T-helper 1 cell treated with Interleukin-12 subunit alpha and Interleukin-12 subunit beta and Interleukin-4 antibody, amounts not matched to agents 30 ng/mL and 1 ng/mL, for 36 hours (primary cell): ENCODE measurements at places on chromosomes 2 and 18. TPM values are rescaled to one million over a fixed set of nuclear protein-coding genes. Genes with fewer than 3 reads are reported as not detected.

The ELOA2 gene
- not detected in 2 replicates for total RNA-seq

The ABCG8 gene
- not detected in 2 replicates for total RNA-seq

The SKOR2 gene
- not detected in 2 replicates for total RNA-seq

The RBMS1 gene
- total RNA-seq: 61.2 and 64.1 TPM in 2 replicates

The MAP2 gene
- not detected in 2 replicates for total RNA-seq

The PIEZO2 gene
- total RNA-seq: not detected in 2 replicates

The MZT2A gene
- 107 and 110 TPM in 2 replicates for total RNA-seq

The C2orf78 gene
- total RNA-seq: not detected in 2 replicates

The LYG2 gene
- not detected in 2 replicates for total RNA-seq

The TMEM37 gene
- total RNA-seq: not detected in 2 replicates

The IKZF2 gene
- total RNA-seq: 2.6 TPM in 2 replicates

The TUBA3D gene
- not detected in 2 replicates for total RNA-seq

The ZNF236 gene
- total RNA-seq: 21.8 and 23.7 TPM in 2 replicates
